ENCODE measurements at places on chromosomes 13 and 19.

- no peak for DNase-seq
Observed at GRCh38 chr13:33794576-33794975, 23.4 kb upstream of the RFC3 start.

GRCh38 chr19:10168386-10168948 is 26.3 kb downstream of the DNMT1 start:
- DNase-seq = no peak

DNA sequence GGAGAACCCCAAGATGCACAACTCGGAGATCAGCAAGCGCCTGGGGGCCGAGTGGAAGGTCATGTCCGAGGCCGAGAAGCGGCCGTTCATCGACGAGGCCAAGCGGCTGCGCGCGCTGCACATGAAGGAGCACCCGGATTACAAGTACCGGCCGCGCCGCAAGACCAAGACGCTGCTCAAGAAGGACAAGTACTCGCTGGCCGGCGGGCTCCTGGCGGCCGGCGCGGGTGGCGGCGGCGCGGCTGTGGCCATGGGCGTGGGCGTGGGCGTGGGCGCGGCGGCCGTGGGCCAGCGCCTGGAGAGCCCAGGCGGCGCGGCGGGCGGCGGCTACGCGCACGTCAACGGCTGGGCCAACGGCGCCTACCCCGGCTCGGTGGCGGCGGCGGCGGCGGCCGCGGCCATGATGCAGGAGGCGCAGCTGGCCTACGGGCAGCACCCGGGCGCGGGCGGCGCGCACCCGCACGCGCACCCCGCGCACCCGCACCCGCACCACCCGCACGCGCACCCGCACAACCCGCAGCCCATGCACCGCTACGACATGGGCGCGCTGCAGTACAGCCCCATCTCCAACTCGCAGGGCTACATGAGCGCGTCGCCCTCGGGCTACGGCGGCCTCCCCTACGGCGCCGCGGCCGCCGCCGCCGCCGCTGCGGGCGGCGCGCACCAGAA is 1.1 kb downstream of the SOX1 start:
- no peak for DNase-seq

DNA sequence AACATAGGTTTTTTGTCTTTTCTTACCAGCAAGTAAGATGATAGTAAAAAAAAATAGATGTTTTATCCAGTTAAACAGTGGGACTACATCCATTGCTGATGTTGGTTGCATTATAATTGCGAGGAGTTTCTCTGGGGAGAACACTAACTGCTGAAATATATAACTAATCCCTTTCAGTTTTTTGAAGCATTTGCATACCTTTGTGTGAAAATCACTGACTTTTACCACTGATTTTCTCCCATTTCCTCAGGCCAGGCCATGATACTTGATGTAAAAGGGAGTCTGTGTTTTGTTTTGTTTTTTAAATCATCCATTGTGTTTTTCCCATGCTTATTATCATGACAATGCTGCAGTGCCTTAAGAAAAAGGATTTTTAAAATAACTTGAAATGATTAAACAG is 699.5 kb downstream of the PCDH9 start:
- no peak for DNase-seq

DNA sequence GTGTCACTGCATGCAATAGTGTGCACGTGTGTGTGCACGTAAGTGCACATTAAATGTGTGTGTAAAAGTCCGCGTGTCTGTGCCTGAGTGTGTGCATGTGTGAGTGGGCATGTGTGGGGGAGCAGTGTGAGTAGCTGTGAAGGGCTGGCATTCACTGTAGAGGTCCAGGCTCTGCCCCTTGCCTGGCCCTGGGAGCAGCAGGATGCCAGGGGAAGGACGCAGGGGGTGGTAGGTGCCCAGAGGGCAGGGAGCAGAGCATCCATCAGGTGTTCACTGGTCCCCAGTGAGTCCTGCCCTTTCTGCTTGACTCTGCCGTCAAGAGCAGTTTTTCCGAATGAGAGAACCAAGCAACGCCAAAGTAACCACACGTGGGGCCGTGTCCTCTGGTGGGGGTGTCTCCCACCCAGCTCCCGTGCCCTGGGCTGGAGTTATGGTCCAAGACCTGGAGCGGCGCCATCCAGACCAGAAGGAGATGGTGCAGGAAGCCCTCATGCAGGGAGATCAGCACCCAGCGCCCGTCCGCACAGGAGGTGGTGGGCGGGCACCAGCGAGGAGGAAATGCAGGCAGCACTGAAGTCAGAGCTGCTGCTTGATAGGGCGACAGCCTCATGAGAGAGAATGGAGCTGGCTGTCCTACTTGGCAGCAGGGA is 68.5 kb downstream of the TEX29 start:
- peak; percentile 68 for DNase-seq

DNA sequence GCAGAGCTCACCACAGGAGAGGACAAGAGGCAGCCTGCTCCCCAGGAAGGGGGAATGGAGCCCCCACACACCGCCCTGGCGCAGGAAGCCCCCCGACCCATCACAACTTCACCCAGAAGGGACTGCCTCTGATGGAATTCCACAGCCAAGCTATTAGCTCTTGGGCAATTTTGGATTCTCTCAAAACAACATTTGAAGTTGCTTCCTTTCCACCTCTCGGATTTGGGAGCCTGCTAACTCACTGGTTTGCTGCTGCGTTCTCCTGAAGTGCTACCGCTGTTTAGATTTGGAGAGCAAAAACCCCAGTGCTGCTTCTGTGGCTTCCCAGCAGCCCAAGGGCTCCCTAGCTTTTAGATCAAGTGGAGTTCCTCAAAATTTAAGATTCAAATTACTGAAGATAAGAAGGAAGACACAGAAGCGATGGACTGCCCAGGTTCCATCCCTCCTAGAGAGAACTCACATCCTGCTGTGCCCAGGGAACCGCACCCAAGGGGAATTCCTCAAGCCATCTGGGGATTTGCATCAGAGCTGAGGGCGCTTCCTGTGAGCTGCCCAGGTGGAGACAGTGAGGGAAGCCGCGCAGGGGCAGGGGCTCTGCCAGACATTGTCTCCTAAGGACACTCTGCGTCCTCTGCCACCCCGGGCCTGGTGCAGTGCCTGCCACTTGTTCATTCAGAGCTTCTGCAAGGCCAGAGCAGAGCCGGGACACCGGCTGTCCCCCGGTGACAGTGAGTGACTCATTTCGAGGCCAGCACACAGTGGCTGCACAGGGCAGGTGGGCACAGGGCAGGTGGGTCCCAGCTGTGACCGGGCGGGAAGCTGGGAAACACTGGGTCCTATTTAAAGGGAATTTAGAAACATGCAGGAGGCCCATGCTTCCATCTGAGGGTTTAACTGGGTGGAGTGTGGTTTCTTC is 45.5 kb downstream of the COL4A1 start:
- DNase-seq = no peak

DNA sequence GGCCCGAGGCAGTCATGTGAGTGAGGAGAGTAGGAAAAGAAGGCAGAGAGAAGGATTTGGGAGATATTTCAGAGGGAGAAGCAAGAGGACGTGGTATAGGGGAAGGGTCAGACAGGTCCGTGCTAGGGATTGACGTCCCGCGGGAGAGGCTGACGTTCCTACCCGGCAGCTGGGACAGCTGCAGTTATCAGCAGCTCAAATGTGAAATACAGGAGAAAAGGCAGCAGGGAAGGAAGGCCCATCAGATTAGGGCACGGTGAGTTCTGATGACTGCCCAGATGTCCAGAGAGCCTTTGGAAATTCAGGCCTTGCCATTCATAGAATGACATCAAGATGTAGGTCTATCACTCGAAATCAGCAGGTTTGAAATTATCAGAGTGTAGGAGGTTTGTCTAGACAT is 88.4 kb downstream of the IRS2 start:
- DNase-seq = no peak

DNA sequence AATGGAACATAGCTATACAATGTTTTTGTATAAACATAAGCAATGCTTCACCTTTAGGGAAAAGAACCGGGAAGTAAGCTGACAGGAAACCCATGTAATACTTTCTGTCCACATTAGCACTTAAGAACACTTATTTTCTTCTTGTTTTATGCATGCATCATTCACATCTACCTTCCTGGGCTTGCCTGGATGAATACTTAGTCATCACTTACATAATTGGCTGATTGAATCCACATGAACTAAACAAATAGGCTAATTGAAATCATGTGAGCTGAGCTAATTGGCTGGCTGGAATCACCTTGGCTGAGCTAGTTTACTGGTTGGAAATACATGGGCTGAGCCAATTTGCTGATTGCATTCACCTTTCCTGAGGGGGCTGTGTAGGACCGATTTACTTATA is 78.8 kb downstream of the ZNF726 start:
- no peak for DNase-seq

GRCh38 chr13:30526612-30527495 is 61.1 kb upstream of the HMGB1 start:
- DNase-seq = no peak

- DNase-seq = no peak
Observed at GRCh38 chr13:66665991-66666390, 564.1 kb downstream of the PCDH9 start.

DNA sequence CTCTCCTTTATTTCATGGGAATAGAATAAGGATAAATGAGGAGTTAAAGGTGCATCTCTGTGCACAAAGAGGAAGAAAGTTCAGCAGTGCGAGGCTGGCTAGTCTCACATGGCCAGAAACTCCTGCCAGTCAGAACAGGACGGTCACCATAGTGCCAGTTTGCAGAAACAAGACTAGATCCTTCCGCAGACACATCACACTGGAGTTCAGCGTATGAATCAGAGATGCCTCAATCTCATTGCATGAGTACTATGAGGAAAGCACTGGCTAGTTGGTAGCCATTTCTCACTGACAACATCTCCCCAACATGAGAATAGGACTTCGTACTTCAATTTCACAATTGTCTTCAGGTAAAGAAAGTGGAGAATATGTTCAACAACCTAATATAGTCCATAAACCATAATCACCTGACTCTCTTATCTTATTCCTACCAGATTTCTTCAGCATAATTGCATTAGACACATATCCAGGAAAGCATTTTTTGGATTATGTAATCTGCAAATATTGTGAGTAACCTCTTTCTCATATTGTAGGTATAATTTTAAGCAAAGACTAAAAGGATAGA is 34.9 kb downstream of the RXFP2 start:
- no peak for DNase-seq

DNA sequence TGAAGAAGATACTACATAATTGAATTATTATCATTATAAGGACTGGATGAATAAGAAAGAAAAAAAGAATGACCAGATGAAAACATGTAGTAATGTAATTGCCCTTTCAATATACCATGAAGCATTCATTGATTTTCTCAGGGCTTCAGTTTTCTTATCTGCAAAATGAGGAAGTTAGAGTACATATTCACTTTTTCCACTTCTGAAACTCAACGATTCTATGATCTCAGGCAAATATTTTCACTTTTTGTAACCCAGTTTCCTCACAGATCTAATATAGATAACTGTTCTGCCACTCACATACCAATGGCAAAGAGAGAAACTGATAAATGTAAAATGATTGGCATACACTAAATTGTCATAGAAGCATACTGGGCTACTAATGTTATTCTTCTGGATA is 856.6 kb upstream of the KLHL1 start:
- DNase-seq = no peak

DNA sequence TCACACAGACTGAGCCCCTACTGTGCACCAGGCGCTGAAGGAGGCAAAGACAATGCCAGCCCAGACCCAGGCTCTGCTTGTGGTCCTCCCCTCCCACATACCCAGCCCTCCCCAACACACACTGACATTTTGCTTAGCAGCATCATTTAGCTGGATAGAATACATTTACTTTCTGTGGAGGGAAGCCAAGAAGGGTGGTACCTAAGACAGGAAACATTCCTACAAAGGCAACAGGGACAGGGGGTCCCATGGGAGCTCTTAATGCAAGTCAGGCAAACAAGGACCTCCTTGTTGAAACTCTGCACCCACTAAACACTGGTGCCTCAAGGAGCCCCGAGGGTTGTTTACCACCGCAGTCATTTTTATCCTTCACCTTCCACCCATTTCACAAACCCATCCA is 77.0 kb upstream of the ZNF507 start:
- DNase-seq = no peak

DNA sequence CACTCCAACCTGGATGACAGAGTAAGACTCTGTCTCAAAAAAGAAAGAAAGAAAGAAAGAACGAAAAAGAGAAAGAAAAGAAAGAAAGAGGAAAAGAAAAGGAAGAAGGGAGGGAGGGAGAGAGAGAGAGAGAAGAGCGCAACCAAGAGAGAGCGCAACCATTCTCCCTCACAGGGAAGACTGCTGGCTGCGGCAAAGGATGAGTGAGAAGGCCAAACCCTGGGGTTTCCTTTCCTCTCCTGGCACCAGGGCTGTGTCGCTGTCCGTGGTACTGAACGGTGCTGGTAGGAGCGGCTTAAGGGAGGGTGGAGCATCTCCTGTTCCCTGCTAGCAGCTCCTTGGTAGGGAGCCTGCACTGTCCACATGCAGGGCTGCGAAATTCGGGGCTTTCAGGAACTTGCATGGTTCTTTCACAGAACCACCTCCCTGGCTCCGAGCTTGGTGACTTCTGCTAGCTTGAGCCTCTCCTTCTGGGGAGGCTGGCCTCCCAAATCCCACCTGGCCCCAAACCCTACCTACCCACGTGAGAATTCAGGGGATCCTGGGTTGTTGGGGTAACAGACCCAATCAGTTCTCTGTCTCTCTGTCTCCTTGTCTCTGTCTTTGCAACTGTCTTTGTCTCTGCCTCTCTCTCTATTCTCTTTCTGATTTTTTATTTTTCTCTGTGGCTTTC is 51.1 kb upstream of the ZNRF4 start:
- DNase-seq = peak; percentile 85

- no peak for DNase-seq
Observed at GRCh38 chr13:28282451-28282850, 144.1 kb downstream of the PAN3 start.

GRCh38 chr19:44809577-44810233 is 802 bp downstream of the BCAM start:
- DNase-seq = no peak

DNA sequence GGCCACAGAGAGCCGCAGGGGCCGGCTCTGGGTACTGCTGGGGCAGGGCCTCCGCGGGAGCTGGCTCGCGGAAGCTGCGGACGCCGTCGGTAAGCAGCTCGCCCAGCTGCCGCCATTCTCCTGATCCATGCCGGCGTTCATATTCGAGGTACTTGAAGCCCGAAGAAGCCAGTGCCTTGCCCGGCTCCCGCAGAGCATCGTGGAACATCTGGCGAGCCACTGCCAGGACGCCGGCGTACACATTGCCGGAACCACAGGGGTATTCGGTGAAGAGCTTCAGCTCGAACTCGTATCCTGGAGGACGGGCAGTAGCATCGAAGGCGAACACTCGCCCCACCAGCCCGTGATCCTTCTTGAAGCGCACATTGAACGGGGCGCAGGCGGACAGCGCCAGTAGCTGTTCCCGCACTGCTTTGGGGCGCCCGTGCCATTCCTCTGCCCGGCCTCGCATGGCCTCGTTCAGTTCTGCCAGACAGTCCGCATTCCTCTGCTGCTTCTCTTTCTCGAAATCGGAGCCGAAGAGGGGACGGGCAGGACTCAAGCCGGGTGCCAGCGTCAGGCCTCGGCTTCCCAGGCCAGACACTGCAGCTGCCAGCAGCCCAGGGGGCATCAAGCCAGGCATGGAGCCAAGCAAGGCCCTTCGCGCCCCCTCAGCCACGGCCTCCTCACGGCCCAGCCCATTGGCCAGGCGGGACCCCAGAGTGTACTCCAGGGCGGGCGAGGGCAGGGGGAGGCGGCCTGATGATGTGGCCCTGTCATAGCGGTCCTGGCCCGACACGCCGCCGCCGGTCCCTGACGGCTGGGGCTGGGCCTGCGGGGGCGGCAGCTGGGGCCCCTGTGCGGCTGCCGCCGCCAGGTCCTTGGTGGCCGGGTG is 1.0 kb downstream of the IRF2BP1 start:
- no peak for DNase-seq

GRCh38 chr19:14517446-14517839 is 754 bp downstream of the DNAJB1 start:
- DNase-seq = no peak

Data from activated CD4-positive, alpha-beta T cell treated with anti-CD3 and anti-CD28 coated beads for 36 hours (primary cell).